EL (cell line): ENCODE measurements at places on chromosomes 7 and 10.

DNA sequence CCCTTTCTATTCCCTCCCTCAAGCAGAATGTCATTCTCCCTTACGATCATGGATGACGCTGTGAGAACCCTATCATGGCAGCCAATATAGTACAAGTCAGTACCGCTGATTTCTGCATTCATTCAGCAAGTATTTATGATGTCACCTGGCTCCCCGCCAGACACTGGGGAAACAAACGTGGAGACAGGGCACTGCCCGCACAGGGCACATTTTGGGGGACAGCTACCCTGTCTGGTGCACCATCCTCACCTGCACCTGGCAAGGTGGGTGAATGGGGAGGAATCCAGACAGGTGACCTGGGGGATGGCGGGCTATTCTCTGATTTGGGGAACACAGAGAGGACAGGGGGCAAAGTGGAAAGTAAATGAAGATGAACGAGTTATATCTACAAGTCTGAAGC lies 28.4 kb downstream of the MKI67 start:
- DNase-seq, result peak; percentile 33

GRCh38 chr7:100621554-100621953 lies 9.2 kb downstream of the MOSPD3 start:
- no peak for DNase-seq

DNA sequence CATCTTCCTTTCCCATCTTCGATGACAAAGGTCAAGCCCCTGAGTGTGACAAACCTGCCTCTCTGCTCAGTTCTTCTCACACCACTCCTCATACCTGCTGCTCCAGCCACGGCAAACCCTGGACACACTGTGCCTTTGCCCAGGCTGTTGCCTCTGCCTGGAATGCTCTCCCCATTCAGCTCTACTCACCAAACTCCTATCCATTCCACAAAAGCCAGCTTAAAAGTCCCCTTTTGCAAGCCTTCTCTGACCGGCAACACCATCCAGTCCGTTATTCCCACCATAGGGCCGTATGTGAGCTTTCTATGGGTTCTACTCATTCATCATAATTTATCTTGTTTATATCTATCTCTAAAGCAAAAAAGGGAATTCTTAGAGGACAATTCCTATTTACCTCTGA lies 15.2 kb downstream of the GFRA1 start:
- no peak for DNase-seq

- no peak for DNase-seq
These were observed 12.6 kb downstream of the PDGFA start for GRCh38 chr7:506921-507622.

GRCh38 chr7:159121068-159121467 lies 23.6 kb downstream of the VIPR2 start:
- DNase-seq, result no peak

DNA sequence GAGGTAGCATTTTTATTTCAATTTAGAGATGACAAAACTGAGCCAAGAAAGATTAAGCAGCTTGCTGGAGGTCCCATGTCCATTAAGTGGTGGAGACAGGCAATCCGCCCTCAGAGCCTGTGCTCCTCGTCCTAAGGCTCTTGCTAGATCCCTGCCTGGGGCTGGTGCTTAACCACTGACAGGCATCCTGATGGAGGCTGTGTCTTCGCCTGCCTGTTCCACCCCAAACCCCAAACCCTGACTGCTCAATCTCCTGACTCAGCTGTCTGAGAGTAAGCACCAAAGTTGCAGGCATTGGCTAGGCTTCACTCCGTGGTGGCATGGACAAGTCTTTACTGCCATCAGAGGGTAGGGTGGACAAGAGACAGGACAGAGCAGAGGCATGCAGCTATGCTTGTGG lies 209.4 kb downstream of the POU6F2 start:
- no peak for DNase-seq

GRCh38 chr10:24826009-24826408 lies 102.3 kb upstream of the ARHGAP21 start:
- peak; percentile 67 for DNase-seq

GRCh38 chr7:4797858-4798705 lies 22.7 kb downstream of the AP5Z1 start:
- peak; percentile 37 for DNase-seq

- no peak for DNase-seq
These were observed 37.8 kb upstream of the FXYD4 start for GRCh38 chr10:43333653-43334052.

DNA sequence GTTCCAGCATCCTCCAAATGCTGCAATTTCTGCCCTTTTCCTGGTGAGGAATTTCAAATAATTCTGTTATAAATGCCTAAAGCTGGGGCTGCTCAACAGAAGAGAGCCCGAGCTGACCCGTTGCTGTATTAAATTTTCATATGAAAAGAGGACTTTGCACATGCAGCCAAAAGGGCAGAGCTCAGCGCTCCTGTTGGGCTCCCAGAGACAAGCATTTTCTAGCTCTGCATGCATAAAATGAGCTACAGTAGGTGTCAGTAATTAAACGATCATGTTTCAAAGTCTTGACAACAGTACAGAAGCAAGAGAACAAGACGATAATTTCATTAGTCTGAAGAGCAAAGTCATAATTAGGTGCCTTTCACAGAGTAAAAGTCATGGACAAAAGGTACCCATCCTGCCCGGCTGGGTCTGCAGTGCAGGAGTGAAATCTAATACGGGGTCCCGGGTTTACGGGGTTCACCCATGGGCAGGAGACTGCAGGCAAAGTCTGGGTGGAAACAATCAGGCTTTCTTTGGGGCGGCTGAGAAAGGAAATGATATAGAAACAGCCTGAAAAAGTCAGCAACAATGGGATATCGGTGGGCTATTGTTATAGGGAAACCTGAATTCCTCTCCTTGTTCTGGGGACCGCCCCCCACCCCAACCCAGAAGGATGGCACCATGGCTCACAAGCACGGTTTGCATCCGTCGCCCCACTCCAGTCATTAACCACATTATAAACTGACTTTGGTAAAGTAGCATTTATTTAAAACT lies 66.0 kb downstream of the EBF3 start:
- no peak for DNase-seq

DNA sequence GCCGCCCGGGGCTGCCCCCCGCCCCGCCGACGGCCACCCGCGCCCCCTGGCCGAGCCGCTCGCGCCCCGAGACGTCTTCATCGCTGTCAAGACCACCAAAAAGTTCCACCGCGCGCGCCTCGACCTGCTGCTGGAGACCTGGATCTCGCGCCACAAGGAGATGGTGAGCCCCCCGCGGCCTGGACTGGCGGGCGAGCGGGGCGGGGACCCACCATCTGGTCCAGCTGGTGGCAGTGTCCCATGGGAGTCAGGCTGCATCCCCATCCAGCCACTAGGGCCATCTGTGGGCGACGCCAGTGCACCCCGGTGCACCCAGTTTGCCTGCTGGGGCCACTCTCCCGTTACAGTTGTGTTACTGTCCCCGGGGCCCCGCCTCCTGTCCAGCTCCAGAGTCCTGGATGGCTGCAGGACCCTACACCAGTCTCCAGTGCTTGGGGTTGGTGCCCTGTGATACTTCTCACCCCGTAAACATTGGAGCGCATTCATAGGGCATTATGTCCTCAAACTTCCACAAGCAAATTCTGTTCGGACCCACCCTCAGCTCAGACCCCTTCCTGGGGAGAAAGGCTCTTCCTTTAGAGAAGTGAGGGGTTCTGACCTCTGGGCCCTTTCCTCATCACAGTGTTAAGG lies 672 bp downstream of the LFNG start:
- peak; percentile 59 for DNase-seq
